Natural killer cell treated with Interleukin-12 subunit alpha and Interleukin-12 subunit beta and Interleukin-15 and Interleukin-18, amount 100 ng/mL, for 72 hours (primary cell): ENCODE measurements at places on chromosomes 2 and 18. TPM values are rescaled to one million over a fixed set of nuclear protein-coding genes. Genes with fewer than 3 reads are reported as not detected.

DNA sequence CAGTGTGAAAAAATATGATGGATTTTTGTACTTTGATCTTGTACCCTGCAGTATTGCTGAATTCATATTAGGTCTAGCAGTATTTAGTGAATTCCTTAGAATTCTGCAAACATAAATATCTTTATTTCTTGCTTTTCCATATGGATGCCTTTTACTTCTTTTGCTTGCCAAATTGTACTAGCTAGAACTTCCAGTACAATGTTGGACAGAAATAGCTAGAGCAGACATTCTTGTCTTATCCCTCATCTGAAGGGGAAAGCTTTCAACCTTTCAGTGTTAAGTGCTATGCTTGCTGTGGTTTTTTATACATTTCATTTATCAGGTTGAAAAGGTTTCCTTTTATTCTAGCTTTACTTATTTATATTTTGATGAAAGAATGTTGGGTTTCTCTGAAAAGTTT, 1321.9 kb upstream of the CHAC2 start:
- no peaks in the 10 kb centered on the region for H3K4me1 ChIP-seq
- H3K27ac ChIP-seq, result no peak overlapping the region
- no peaks in the 10 kb centered on the region for H3K27me3 ChIP-seq
- H3K36me3 ChIP-seq, result no peaks in the 10 kb centered on the region
- DNase-seq, result no peak

Gene LYG2
- total RNA-seq, result not detected

DNA sequence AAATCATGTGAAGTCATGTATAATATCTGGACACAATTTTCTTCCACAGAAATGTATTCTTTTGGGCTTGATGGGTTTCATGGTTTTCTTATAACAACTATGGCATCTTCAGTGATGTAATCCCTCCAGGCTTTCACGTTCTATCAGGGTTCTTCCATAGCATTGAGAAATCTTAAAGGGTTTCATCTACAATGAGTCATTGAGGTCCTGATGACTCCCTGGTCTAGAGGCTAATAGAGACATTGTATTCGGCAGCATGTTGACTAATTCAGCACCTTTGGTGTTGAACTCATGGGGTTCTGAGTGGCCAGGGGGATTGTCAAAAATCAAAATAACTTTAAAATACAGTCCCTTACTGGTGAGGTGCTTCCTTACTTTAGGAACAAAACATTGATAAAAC, 614.0 kb upstream of the CRIM1 start:
- H3K4me3 ChIP-seq, result no peak overlapping the region
- no peak overlapping the region for H3K27ac ChIP-seq
- no peaks in the 10 kb centered on the region for H3K27me3 ChIP-seq
- peaks cover 4% of the 10 kb centered on the region for H3K36me3 ChIP-seq

- no peak overlapping the region for H3K27ac ChIP-seq
- no peak overlapping the region for H3K4me3 ChIP-seq
- no peak for DNase-seq
- H3K27me3 ChIP-seq, result peaks cover 10% of the 10 kb centered on the region
These were observed 217.1 kb downstream of the MREG start for GRCh38 chr2:215796140-215796855.

Gene RNMT
- 42.5 TPM for total RNA-seq

DNA sequence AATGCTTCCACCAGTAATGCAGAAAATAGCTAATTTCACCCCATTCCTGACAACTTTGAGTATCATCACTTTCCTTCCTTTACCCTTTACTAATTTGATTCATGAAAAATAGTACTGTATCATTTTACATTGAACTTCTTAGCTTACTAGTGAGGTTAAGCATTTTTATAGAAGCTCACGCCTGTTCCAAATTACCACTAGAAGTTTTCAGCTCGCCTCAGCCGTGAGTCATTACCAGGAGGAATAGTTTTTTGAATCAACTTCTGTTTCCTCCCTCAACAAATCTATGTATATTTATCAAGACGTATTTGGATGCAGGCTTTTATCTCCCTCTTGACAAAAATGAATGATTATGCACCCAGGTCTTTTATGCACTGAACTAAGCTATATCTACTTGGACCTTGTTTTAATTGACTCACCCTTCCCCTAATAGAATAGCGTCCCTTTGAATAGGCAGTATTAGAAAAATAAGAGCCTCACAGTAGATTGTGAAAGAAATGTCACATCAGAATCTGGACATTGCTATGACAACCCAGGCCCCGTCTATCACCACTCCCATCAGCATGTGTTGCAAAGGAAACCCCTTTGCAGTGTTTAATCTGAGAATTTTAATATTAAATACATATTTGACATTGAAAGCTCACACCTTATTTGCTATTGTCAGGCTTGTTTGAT, 207.4 kb upstream of the NRP2 start:
- no peak overlapping the region for H3K4me3 ChIP-seq
- H3K4me1 ChIP-seq, result no peaks in the 10 kb centered on the region
- no peak overlapping the region for H3K27ac ChIP-seq
- H3K27me3 ChIP-seq, result peaks cover 6% of the 10 kb centered on the region
- no peaks in the 10 kb centered on the region for H3K36me3 ChIP-seq

Gene EFEMP1
- not detected for total RNA-seq

DNA sequence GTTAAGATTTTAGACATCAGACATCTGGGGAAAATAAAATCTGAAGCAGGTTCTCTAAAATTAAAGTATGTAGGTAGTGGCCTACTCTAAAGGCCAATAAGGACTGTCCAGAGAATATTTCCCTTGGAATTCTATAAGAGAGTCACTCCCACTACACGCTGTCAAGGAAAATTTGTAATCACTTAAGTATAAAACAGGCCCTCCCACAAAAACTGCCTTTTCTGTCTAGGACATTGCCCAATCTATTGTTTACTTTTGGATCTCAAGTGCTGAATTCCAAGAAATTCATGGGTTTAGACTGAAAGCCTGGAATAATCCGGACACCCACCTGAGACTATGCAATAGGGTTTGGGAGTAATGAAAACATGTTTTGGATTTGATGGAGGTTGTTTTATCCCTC, 1.7 kb upstream of the SRBD1 start:
- H3K36me3 ChIP-seq, result no peaks in the 10 kb centered on the region
- H3K27ac ChIP-seq, result no peak overlapping the region
- H3K4me3 ChIP-seq, result no peak overlapping the region
- H3K4me1 ChIP-seq, result peaks cover 19% of the 10 kb centered on the region
- DNase-seq, result no peak
- H3K27me3 ChIP-seq, result no peaks in the 10 kb centered on the region

GRCh38 chr2:48400553-48401164, 129.3 kb upstream of the STON1 start:
- H3K27me3 ChIP-seq, result no peaks in the 10 kb centered on the region
- no peak for DNase-seq
- H3K4me1 ChIP-seq, result peaks cover under 1% of the 10 kb centered on the region
- no peak overlapping the region for H3K27ac ChIP-seq
- no peak overlapping the region for H3K4me3 ChIP-seq
- H3K36me3 ChIP-seq, result no peaks in the 10 kb centered on the region

DNA sequence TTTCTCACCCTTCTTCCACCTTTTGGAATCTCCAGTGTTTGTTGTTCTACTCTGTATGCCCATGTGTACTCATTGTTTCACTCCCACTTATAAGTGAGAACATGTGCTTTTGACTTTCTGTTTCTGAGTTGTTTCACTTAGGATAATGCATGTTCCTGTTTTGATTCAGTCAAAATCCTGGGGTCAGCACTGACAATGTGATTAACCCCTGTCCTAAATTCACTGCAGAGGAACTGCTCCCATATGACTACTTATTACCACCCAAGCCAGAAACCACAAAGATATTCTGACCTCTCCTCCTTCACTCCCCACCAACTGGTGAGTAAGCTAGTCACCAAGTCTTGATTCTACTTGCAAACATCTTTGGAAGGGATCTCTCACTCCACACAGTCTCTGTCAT, 251.4 kb upstream of the TCF4 start:
- no peaks in the 10 kb centered on the region for H3K36me3 ChIP-seq
- H3K27me3 ChIP-seq, result peaks cover 2% of the 10 kb centered on the region
- DNase-seq, result no peak

- H3K27ac ChIP-seq, result no peak overlapping the region
- H3K4me3 ChIP-seq, result no peak overlapping the region
- H3K4me1 ChIP-seq, result no peaks in the 10 kb centered on the region
- DNase-seq, result no peak
These were observed 154.7 kb downstream of the TWIST2 start for GRCh38 chr2:239002591-239002953.

DNA sequence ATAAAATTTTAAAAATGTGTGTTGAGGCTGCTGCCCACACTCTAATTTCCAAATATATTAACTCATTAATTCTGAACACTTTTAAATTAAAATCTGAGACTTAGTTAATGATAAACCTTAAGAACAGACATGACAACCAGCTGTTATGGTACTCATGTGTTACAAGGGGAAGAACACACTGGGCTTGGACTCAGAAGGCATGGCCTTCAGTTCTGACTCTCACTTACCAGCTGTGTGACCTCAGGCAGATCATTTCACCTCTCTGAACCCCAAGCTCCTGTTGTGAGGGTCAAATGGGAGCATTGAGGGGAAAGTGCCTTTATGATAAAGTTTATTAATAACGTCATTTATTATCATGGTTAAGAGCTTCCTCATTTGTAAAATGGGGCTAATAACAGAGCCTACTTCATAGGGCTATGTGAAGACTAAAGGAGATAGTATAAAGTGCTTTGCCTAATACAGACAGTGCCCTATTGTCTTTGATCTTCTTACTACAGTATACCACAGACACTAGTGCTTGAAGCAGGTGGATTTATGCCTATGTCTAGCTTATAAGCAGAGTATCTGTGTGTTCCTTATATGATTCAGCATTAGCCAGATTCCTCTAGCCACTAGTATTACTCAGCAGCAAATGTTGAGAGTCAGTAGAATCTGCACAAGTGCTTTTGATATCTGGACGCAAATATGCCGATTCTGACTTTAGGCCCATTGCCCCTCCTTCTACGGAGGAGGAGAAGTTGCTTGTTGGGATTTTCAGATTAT, 99.6 kb downstream of the SGPP2 start:
- H3K27ac ChIP-seq, result no peak overlapping the region
- H3K4me1 ChIP-seq, result no peaks in the 10 kb centered on the region
- DNase-seq, result no peak
- H3K27me3 ChIP-seq, result no peaks in the 10 kb centered on the region
- H3K36me3 ChIP-seq, result no peaks in the 10 kb centered on the region

- H3K27me3 ChIP-seq, result peaks cover 12% of the 10 kb centered on the region
- no peak overlapping the region for H3K27ac ChIP-seq
- DNase-seq, result no peak
- H3K4me1 ChIP-seq, result no peaks in the 10 kb centered on the region
- H3K4me3 ChIP-seq, result no peak overlapping the region
These were observed 101.6 kb downstream of the ANTXR1 start for GRCh38 chr2:69114534-69114933.

Gene NT5DC4
- total RNA-seq, result not detected

DNA sequence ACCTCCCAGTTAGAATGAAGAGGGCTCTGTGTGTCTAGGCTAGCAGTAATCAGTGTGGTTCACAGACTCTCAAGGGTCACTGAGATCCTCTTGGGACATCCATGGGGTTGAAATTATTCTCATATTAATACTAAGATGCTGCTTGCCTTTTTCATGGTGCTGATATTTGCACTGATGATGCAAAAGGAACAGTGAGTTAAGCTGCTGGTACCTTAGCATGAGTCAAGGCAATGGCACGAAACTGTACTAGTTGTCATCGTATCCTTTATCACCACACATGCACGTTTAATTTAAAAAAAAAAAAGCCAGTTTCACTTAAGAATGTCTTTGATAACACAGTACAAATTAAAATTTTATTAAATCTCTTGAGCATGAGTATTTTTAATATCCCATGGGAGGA, 151.9 kb upstream of the TANK start:
- H3K27me3 ChIP-seq, result peaks cover 41% of the 10 kb centered on the region
- H3K36me3 ChIP-seq, result peaks cover 11% of the 10 kb centered on the region
- H3K4me3 ChIP-seq, result no peak overlapping the region
- peaks cover 20% of the 10 kb centered on the region for H3K4me1 ChIP-seq

Gene ERICH2
- total RNA-seq, result not detected

GRCh38 chr2:239160226-239161143, 240.3 kb downstream of the HDAC4 start:
- no peak overlapping the region for H3K4me3 ChIP-seq
- DNase-seq, result no peak
- H3K27me3 ChIP-seq, result no peaks in the 10 kb centered on the region
